ENCODE measurements at places on chromosomes 12 and 14.

DNA sequence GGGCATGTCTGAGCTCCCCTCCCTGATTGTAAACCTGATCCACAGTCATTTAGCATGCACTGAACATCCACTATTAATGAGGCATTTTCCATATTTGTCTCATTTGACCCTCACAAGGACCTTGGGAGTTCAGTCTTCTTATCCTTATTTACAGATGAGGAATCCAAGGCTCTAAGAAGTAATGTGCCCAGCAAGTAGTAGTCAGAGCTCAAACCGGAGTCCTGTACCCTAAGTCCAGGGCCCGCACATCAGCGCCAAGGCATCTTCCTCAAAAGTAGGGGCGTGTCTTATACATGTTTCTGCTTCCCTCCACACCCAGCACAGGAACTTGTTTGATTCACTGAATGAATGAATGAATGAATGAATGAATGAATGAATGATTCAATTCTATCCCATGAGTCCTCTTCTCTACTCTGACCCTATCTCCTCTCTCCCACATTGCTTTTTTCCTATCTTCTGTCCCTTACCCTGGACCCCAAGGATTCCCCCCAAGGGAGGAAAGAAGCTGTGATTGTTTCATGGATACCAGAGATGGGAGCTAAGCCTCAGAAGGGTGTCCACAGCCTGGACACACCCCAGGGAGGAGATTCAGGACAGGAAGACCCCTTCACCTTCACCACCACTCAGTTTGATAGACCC lies 21.8 kb upstream of the KRT8 start:
- no peak for DNase-seq

DNA sequence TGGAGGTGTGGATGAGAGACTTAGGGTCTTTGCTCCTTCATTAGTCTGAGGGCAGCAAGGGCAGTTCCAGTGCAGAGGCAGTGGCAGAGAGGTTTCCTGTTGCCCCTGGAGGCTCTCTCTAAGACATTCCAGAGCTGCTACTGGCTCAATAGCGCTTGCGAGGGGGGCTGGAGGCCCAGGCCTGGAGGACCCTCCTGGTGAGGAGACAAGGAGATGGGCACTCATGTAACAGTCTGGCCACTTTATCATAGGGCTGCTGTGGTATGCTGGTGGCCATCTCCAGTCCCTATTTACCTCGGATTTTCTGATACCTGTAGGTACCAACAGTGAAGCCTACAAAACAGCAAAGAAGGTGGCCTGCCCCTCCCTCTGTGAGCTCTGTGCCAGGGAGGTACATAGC lies 12.7 kb downstream of the CLEC2A start:
- no peak for DNase-seq

DNA sequence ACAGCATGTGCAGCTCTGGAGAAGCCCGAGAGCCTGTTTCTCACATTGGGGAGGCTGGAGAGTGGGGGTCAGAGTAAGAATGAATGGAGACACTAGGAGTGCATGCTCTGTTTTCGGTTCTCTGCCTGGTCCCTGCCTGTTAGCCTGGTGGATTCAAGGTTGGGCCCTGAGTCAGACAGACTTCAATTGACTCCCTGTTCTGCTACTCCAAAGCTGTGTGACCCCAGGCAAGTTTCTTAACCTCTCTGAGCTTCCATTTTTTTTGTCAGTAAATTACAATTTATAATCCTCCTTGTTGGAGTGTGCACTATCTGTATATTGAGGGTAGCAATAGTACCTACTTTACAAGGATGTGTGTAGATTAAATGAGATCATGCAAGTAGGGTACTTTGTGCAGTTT lies 102.6 kb upstream of the ESRRB start:
- no peak for DNase-seq

- no peak for DNase-seq
Observed at GRCh38 chr14:105941226-105942166, 415.1 kb downstream of the TMEM121 start.

DNA sequence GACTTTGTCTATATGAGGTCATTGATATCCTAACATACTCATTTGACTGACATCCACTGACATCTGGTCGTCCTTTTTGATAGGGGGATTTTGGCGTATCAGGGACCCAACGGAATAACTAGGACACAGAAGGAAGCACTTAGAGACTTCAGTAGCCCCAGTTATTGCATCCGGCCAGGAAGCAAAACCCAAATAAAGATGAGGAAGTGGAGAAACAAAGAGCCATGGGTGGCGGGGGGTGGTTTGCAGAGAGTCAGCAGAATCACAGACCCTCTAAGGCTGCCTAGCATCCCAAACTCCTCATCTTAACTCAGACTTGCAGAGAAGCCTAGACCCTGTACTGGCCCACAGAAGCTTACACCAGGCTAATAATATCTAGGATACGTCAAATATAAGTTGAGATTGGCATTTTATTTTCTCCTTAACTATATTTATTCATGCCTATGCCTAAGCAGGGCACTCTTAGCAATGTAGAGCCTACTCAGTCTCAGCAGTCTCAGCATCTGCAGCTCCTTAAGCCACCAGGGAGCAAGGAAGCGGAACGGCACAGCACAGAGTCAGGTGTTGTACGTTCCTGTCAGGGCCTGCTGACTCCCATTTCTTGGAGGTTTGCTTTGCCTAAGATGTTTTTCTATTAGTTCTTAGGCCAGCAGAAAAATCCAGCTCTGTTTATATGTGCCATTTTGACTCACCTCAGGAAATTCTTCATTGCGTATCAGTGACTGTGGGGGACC lies 45.1 kb downstream of the KCNA1 start:
- no peak for DNase-seq

GRCh38 chr12:62732861-62733427 lies 202.0 kb downstream of the PPM1H start:
- DNase-seq: peak; percentile 82

DNA sequence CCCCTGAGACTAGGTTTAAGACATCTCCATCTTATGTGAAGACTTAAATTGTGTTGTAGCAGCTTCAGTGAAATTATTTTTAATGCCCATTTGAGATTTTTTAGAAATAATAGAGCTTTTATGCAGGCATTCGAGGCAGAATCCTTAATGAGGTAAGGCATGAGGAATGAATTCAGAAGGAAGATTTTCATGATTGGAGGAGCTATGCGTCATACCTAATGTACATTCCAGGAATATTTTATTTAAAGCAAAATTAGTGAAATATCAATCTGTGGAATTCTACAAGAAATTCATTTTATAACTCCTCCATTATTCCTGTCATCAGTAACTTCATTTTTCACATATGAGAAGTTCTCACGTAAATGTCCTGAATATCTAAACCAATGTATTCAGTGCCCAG lies 36.0 kb upstream of the GARIN6 start:
- peak; percentile 69 for DNase-seq
